Lower leg skin (tissue), 4 donors: ENCODE measurements at places on chromosomes 5 and 9.

GRCh38 chr5:125393221-125393815 is 646.9 kb upstream of the ZNF608 start:
- DNase-seq: no peak

DNA sequence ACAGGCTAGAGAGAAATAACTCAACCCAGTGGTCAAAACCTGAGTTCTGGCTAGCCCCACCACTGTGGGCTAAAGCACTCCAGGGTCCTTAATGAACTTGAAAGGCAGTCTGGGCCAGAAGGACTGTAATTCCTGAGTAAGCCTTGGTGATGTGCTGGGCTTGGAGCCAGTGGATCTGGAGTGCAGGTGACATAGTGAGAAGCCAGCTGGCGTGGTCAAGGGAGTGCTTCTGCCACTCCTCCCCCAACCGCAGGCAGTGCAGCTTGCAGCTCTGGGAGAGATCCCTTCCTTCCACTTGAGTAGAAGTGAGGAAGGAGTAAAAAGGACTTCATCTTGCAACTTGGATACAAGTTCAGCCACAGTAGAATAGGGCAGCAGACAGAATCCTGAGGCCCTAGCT is 424.0 kb downstream of the CDH18 start:
- no peak for DNase-seq

DNA sequence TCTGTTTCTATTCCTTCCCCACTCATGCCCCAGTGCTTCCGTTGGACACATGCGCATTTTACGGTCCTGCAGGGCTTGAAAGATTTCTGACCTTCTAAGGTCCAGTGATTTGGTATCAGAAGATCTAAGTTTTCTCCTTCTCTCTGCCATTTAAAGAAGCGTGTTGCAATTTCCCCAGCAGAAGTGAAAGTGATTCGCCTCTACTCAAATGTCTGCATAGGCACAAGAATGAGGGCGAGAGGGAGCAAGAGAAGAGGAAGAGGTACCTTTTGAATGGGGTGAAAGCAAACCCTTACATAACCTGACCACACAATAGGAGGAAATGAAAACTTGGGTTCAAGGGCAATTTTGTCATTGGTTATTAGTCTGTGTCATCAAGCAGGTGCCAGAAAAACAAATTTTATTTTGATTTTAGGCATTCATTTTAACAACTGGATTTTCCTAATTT is 31.7 kb upstream of the NR3C1 start:
- DNase-seq: no peak

GRCh38 chr5:143216211-143216610 is 187.3 kb downstream of the NR3C1 start:
- DNase-seq: no peak

DNA sequence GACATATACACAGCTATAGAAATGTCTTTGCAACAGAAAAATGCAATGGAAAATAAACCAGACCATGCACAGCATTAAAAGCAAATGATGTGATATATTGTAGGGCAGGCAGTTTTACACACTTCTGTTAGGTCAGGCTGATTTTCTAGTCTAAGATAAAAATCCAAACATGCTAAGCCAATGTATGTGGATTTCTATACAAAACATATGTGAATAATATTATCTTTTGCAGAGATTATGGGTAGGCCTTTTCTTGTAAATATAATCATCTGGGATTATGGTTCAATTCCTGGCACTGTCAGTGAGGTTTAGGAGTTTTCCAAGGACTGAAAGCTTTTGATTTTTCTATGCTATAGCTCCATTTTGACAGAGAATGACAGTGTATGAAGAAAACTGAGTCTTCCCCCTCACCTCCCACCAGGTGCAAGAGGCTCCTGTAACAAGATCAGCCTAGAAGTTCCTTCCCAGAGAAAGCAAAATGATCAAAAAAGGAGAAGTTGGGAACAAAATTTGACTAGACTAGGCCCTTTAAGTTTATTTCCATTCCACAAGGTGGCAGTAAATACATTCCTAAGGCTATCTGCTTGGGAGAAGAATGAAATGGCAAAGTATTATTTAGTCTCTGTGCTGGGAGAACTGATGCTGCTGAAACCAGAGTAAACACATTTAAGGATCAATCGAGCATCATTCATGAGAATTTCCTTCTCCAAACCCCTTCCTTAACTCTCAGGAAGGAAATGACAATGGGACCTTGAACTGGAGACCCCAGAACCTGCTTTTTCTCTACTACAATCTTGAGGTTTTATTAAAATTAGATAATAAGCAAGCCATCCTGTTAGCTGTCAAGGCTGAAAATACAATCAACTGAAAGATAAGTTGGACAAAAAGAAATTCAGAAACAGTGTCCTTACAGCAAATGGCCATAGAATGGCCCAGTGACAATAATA is 133.0 kb upstream of the TUT7 start:
- DNase-seq: no peak

GRCh38 chr5:14547666-14548065 is 33.9 kb upstream of the OTULINL start:
- no peak for DNase-seq

DNA sequence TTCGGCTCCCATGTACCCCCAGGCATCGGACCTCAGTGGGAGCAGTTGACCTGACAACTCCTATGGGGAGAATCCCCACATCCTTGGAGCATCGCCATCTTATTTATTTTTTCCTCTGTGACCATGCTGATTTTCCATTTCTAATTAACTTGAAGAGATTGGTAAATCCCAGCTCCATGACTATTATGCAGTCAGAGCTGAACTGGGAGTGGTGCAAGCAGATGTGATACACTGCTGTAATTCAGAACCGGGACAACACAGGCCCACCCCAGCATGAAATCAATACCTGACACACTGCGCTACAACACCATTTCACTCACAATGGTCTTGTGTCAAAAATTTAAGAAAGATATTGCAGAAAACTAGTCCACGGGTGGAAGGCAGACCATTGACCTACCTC is 1.0 kb upstream of the TRPM3 start:
- no peak for DNase-seq

DNA sequence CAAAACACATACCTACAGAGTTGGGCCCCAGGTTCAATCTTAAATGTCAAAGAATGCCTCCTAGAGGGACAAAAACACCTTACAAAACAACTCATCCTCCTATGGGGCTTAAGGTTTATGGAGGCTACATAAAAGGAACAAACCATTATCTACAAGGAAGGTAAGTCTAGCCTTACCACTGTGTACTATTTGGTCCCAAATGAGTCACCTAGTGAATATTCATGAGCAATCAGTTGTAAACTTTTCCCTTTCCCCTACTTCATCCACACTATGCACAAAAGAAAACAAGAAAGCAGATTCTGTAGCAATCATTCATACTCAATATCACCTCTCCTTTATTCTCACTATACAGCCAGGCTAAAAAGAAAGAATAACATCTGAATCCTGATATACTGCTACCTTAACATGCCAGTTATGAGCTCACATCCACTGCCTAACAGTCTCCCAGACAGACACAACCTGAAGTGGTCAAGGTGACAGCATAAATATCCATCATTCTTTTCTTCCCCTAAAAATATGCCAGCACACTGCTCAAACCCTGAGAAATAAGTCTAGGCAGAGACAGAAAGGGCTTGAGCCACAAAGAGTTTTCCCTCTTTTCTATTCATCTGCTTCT is 6.2 kb downstream of the OXCT1 start:
- DNase-seq: no peak

- no peak for DNase-seq
Measured at GRCh38 chr5:161446655-161447054, 99.9 kb downstream of the GABRB2 start.

- no peak for DNase-seq
Measured at GRCh38 chr9:101727612-101728524, 10.6 kb downstream of the GRIN3A start.

DNA sequence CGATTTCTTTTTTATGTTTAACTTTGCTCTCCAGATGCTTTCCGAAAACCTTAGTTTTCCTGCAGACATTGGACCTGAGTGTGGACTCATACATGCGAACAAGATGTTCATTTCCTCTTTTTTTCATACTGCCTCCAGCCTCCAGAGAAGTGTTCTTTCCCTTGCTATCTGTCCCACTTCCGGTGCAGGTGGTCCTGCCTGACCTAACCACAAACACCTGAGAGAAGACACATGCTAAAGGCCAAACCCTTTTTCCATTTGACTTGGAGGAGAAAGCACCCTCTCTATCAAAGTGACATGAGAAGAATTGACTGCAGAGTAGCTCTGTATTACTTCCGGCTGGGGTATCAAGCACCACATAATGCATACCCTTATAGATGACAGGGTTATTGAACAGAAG is 334.0 kb downstream of the ARHGEF28 start:
- DNase-seq: no peak

DNA sequence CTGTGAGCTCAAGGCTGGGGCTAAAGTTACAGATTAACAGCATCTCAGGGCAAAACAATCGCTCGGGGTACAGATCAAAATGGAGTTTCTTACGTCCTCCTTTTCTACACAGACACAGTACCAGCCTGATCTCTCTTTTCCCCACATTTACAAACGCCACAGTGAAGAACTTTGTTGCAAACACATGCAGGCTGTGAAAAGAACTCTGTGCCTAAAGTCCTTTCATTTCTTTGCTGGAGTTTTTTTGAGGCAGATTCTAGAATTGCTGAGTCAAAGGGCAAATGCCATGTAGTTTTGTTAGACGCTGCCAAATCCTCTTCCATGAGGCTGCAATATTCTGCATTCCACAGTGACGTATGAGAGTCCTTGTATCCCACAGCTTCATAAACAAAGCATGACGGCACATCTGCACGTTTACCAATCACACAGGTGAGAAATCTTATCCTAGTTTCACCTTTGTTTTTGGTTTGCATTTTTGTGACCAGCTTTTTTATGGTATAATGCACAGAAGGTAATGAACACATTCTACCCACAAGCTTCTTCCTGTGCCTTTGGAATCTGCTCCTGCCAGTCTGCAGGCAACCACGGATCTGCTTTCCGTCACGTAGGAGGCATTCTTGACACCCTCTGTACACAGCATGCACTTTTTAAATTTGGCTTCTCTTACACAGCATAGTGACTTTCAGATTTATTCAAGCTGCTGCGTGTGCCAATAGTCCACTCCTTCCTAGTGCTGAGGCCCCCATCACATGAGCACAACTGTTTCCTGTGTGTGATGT is 44.6 kb upstream of the LPCAT1 start:
- no peak for DNase-seq

DNA sequence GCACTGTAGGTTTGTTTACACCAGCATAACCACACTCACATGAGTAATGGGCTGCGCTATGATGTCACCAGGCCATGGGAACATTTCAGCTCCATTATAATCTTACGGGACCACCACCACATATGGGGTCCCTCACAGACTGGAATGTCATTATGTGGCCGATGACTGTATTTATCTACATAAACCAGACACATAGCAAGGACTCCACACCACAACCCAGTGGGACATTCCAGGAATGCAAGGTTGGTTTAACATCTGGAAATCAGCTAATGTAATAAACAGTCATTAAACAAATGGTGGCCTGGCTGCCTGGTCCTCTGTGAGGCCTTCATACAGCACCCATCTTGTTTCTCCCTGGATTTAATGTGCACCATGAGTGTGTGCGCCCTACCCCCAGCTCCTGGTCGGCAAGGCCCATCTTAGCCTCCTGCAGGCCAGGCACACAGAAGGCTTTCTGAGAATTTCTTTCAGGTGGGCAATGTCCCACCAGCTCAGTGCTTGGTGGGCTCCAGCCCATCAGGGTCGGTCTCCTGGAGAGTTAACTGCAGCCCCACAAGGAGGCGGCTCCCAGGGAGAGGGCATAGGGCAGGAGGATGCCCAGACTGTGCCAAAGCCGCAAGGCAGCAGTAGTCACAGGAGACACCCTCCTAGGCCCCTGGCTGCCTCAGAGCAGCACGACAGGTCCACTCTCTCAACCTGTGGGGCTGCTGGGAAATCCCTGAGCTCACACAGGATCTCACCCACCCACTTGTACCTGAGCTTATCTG is 35.9 kb upstream of the SARDH start:
- peak; percentile 13 for DNase-seq

DNA sequence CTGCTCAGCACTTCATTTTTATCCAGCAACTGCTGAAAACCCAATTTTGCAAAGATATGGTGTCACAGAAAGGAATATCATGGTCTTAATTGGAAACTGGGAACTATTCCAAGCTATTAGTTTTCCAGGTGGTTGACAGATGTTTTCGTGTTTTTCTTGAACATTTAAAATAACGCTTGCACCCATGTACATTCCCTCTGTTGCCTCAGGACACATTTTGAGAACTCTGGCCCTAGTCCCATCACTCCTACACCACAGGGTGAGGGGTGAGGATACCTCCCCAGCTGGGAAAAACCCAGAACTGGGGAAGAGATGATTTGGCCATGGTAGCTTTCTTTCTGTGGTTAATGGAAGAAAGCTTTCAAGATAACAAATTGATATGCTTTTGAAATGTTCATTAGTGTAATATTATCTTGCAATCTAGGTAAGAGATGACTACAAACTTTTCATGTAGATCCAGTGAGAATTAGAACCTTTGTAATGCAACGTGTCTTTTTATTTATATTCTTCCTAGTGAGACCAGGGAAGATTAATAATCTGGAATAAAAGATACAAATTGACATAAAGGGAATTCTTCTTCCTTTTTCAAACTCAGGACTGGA is 627.0 kb downstream of the RAB3C start:
- DNase-seq: no peak

DNA sequence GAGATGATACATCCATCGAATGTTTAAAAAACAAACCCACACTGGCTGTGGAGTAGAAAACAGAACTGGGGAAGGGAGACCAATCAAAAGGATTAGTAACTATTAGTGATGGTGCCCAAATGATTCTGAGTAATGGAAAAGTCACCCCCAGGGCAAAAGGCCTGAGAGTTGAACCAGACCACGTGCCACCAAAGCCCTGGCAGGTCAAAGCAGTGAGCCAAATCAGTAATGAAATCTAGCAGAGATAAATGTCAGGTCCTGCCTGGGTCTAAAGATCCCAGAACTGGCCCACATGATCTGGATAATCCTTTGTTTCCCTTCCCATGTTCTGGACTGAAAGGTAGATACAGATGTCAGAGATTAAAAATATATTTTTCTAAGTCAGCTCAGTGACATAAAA is 9.4 kb downstream of the OTULINL start:
- DNase-seq: no peak

DNA sequence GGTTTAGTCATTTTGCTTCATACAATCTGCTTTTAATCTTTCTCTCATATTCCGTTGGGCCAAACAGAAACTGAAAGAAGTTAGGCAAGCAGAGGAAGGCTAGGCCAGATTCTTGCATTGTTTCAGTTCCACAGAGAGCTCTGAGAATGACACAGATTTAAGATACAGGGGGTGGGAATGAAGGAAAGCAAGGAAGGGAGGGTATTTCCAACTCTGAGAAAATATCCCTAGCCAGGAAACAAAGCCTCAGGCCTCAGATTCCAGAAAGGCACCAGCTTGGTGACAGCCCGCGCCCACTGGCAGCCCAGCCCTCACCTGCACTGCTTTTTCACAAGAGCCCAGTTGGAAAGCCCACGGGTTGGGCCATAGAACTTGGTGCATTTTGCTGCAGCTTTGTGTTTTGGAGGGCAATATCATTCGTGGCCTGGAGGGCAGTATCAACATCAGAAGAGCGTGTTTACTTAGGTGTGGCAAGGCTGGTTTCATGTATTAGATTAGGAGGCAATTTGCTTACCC is 63.5 kb downstream of the ENC1 start:
- DNase-seq: no peak
